ENCODE measurements at places on chromosomes 2 and 18.

DNA sequence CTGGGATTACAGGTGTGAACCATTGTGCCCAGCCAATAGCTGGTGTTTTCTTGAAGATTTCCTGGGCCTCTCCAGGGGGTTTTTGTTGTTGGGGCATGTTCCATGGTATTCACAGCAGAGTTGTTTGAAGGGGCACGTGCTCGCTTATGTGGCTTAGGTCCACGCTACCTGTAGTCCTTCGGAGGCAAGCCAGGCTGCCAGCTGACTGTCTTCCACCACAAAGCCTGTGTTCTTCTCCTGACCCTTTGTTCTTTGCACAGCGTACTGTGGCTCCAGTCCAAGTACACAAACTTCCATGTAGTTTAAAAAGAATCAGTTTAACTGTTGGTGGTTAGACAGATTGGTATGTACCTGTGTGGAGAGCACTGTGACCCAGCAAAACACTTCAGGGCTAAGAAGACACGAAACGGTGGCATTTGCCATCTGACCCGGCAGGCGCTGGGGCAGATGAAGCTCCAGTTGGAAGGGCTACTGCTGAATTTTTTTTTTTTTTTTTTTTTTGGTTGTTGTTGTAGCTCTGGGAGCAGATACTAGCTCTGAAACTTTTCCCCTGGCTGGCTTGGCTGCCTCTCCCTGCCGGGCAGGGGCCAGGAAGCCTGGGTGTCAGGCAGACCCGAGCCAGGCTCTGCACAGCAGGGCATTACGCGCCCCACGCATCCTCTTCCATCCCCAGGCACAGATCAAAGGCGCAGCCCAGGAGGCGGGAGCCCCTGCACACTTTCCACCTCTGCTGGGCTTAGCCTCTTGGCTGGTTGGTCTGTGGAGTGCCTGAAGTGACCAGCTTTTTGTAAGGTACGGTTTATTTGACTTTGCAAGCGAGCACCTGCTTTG lies 5.7 kb downstream of the GREB1 start:
- no peak for DNase-seq

DNA sequence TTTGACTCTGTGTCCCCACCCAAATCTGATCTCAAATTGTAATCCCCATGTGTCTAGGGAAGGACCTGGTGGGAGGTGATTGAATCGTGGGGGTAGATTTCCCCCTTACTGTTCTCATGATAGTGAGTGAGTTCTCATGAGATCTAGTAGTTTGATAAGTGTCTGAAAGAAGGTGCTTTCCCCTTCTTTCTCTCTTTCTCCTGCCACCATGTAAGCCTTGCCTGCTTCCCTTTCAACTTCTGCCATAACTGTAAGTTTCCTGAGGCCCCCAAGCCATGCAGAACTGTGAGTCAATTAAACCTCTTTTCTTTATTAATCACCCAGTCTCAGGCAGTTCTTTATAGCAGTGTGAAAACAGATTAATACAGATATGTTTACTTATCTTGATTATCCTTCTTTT lies 266.5 kb upstream of the GYPC start:
- DNase-seq: no peak

- no peak for DNase-seq
Observed at GRCh38 chr2:160433466-160434140, 60.0 kb downstream of the RBMS1 start.

DNA sequence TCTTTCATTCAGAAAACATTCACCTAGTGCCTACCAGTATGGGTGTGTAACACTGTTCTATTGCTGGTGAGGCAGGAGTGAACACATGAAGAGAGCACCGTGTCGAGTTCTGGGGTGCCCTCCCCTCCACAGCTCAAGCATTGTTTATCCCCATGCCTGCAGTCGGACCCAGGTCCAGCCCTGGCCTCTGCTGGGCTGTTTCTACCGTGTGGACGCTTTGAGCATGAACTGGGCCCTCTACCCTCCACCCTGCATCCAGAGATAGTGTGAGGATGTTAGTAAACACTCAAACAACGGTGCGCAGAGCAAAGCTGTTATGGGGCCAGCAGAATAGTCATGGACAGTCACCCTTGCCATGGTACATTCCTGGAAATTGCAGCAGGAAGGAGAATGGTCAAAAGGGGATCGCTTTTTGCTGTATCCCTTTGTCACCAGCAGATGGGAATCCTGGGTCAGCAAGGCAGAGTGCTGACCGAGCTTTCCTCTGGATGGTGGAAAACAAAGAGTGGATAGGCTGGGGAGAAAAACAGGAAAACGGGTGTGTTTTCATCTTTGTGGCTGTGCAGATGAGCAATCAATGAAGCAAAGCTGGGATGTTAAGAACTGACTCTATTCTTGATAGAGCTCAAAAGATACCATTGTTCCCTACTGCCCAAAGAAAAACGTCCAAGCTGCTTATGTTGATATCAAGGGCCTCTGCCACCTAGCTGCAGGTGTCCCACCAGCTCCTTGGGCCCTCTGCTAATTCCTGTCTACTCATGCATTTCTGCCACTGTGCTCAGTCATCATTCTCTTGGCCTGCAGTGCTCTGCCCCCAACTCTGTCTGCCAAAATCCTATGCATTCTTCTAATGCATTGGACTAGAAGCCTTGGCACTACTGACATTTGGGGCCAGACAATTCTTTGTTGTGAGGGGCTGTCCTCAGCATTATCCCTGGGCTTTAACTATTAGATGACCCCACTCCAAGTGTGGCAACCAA lies 38.7 kb downstream of the REEP1 start:
- DNase-seq: no peak

GRCh38 chr2:234741976-234742375 lies 209.8 kb upstream of the SH3BP4 start:
- no peak for DNase-seq

- no peak for DNase-seq
Observed at GRCh38 chr2:104741860-104742259, 112.1 kb upstream of the POU3F3 start.

- no peak for DNase-seq
Observed at GRCh38 chr2:137387044-137387443, 577.2 kb upstream of the HNMT start.

DNA sequence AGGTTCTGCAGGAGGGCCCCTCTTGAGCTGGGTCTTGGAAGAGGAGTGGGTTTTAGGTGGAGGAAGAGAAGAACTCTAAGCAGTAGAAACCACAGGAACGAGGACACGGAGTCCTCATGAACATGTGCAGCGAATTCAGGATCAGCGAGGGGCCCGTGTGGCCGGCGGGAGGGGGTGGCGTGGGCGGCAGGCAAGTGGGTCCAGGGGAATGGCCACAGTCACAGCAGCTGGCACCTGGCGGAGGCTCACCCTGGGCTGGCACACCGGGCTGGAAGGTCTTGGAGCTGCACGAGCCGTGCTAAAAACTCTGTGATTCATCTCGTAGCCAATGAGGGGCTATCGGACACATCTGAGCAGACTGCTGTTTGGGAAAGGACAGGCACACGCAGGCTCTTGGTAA lies 18.0 kb upstream of the CIDEA start:
- no peak for DNase-seq

- DNase-seq: no peak
Observed at GRCh38 chr18:27707201-27707600, 469.7 kb downstream of the CDH2 start.

GRCh38 chr2:170530803-170531564 lies 184.2 kb upstream of the SP5 start:
- no peak for DNase-seq

DNA sequence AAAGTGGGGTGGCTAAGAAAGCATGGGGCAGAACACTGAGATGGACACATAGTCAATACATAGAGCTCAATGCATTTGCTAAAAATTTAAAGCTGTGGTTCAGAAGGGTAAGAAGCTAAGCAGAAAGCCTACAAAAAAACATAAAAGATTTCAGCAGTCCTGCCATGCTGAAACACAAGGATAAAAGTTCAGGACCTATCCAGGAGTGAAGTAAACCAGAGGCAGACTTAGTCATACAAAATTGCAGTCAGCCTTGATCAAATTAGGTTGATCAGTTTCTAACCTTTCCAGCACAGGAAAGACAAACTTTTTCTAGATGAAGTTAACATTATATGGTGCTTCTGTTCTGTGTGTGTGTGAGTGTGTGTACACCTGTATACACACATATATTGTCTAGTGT lies 120.8 kb upstream of the RBMS1 start:
- no peak for DNase-seq

- no peak for DNase-seq
Observed at GRCh38 chr2:179253226-179253625, 11.4 kb downstream of the SESTD1 start.

GRCh38 chr2:85547089-85547858 lies 8.3 kb downstream of the MAT2A start:
- no peak for DNase-seq
